ENCODE measurements at places on chromosomes 2 and 18.

- no peak for DNase-seq
Observed at GRCh38 chr2:222688917-222689316, 17.5 kb downstream of the MOGAT1 start.

GRCh38 chr2:157265825-157266224, 8.3 kb downstream of the GALNT5 start:
- no peak for DNase-seq

DNA sequence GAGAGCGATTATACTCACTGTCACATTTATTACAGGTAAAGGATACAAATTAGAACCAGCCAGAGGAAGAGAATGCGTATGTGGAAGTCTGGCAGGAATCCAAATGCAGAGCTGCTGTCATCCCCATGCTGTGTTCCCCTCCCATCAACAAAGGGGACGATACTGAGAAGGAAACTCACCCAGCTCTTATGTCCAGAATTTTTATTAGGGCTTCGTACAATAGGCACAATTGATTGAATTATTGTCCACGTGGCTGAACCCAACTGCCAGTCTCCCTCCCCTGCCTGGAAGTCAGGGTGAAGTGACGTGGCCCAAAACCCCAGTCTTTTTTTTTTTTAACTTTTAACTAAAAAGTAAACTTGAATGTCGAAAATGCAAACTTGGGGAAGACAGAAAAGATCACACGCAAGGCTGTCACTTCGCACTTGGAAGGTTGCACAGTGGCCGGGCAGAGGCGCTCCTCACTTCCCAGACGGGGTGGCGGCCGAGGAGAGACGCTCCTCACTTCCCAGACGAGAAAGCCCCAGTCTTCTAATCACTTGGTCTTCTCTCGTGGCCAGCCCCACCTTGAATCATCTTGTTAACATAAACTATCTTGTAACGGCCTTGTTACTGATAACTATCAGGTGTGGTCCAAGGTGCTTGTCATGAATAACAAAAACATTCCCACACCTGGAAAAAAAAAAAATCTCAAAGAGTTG, 40.0 kb upstream of the ITSN2 start:
- no peak for DNase-seq

GRCh38 chr2:169464882-169465281, 14.4 kb upstream of the BBS5 start:
- no peak for DNase-seq

DNA sequence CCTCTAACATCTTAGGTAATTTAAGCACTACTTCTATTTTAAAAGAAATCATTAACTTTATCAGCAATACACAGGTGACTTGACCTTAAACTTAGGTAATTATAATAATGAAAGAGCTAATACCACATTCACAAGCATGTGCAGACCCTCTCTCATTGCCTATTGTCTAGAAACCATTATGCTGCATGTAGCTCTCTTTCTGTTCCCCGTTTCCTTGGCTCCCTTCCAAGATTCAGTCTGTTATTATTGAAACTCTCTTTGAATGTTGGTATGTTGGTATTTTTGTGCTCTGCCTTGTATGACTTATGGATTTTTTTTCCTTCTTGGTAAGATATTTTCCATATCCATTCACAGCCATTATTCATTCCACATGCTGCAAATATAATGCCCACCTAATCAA, 201.2 kb downstream of the CDCA7 start:
- no peak for DNase-seq

GRCh38 chr2:224101820-224102630, 62.9 kb upstream of the SERPINE2 start:
- DNase-seq: no peak

Measured in posterior cingulate gyrus (tissue), 11 donors.